NCI-H460 (cell line): ENCODE measurements at places on chromosomes 4 and X.

DNA sequence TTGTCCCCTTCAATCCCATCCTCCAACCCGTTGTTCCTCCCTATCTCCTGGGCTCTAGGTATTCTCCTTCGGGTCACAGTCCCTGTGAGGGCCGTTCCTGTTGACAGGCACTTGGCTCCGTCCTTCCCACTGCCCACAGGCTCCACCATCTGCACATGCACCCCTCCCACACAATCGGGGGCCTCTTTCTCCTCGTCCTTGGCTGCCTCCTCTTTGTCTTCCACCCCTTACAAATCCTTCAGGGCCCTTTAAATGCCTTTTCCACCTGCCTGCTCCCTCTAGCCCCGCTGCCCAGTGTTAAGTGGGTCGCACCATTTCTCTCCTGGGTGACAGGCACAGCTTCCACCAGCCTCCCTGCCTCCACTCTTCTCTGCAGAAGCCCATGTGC lies 2.7 kb upstream of the AVPR2 start:
- DNase-seq: no peak

DNA sequence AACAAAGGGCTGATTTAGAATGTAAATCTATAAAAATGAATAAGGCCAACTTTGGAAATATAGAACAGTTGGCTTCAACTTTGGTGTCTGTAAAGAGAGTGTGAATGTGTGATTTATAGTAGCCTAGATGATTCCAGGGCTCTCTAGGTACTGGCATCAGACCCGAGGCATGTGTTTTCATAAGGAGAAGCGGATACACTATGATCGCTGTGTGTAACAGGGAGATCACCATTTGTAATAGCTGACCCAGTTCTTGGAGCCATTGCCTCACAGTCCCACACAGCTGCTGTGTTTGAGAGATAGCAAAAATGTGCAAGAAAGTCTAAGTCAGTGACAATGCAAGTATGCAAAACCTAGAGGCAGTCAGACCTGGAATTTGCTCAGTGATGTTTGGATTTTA lies 135.1 kb downstream of the REPS2 start:
- no peak for DNase-seq

DNA sequence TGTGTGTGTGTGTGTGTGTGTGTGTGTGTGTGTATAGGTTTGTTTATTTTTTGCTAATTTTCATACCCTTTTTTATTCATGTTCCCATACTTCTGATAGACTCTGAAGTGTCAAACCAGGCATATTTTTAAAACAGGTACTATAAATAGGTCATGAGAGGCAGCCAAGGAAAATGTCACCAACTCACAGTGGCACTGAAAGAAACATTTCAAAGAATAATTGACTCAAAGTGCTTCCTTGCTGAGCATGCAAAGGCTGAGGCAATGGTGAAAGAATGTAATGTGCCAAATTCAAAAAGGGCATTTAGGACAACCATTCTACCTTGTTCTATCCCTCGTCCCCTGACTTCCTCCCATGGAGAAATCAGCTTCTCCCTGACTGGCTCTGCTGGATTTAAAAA lies 95.5 kb downstream of the EIF4E start:
- DNase-seq: no peak

GRCh38 chrX:128807367-128807766 lies 715.9 kb downstream of the SMARCA1 start:
- DNase-seq: no peak

DNA sequence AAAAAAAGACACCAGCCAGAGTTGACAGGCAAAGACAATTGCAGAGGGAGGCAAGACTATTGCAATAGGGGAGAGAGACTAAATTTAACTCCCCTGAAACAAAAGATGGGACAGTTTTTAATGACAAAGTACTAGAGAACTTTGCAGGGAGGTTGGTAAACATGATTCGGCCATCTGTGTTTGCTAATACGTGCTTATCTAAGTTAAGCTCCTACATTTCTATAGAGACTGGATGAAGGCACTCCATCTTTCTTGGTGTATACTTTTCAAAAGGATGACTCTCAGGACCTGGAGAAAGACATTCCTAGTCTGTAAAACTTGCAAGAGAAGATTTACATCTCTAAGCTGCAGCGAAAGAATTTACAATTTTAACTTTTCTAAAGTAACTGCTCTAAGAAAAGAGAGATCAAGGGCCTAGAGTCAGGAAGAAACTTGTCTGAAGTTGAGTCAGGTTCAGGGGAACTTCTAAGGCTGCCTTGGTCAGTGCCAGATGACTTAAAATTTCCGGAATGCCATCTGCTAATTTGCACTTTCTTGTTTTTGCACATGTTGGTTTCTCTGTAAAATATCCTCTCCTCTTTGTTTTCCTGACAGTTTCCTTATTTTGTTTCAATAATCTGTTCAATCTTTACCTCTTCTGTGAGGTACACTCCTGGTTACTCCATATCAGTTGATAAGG lies 10.6 kb downstream of the ADAM29 start:
- DNase-seq: no peak

- DNase-seq: no peak
These were observed 581 bp downstream of the DNAJB14 start for GRCh38 chr4:99945718-99946355.

DNA sequence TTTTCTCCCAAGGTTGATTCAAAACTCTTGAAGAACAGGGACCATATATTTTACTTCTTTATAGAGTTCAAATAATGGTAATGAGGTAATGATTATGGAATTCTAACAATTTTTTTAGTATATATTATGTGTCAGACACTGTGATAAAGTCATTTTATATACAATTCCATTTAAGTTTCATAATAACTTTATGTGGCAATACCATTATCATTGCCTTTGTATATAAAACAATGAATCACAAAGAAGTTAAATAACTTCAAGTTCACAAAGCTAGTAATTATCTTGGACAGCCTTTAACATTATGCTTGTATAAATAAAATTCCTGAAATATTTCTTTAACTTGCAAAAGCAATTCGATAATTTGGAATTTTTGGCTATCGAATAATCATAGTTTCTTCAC lies 20.6 kb downstream of the MAGEC1 start:
- no peak for DNase-seq

DNA sequence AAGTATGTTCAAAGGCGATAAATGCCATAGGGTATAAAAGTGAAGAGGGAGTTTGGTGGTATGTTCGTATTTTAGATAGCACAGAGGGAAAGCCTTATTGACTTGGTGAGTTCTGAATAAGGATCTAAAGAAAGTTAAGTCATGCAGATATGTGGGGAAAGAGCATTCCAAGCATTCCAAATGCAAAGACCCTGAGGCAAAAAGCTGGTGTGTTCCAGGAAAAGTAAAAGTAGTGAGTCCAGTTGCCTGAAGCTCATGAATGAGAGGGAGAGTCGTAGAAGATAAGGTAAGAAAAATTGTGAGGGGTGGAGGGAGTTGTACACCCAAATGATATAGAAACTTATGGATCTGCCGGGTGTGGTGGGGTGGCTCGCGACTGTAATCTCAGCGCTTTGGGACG lies 426.7 kb downstream of the RPA4 start:
- DNase-seq: no peak

DNA sequence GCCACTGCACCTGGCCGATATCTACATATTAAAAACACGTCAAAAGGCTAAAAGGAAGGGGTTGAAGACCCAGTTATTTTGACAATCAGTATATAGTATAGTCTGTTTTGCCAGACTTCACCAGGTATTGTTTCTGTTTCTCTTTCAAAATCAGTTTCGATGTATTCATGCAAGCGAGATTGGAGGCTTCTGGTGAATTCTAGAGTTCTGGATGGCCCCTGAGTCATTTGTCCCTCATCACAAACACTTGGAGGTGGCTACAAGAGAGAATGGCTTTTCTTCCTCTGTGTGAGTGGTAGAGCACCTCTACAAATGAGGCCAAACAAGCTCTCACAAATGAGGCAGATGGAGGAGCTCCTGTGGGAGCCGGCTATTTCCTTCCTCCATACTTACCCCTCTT lies 68.6 kb upstream of the ADGRG2 start:
- no peak for DNase-seq

DNA sequence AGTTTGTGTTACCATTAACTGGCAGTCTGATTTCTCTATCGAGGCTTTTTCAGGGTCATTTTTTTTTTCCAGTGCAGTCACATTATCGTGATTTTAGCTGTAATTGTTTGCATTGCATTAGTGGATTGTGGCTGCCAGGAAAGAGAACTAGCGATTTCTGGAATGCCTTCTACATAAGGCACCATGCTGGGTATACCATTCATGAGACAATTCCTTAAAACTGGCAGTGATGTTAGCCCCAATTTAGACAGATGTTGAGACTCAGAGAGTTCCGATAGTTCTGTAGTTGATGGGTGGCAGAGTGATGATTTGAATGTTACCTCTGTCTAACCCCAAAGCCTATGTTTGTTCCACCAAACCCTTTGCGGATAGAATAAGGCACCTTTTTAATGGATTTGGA lies 175.4 kb upstream of the TENM3 start:
- DNase-seq: no peak

- DNase-seq: no peak
These were observed 29.3 kb upstream of the SCOC start for GRCh38 chr4:140344101-140344500.

- DNase-seq: no peak
These were observed 49.5 kb upstream of the GC start for GRCh38 chr4:71833232-71833900.

- no peak for DNase-seq
These were observed 19.0 kb downstream of the CXCL8 start for GRCh38 chr4:73759357-73759756.

GRCh38 chrX:115889121-115889890 lies 281.2 kb upstream of the AGTR2 start:
- no peak for DNase-seq

DNA sequence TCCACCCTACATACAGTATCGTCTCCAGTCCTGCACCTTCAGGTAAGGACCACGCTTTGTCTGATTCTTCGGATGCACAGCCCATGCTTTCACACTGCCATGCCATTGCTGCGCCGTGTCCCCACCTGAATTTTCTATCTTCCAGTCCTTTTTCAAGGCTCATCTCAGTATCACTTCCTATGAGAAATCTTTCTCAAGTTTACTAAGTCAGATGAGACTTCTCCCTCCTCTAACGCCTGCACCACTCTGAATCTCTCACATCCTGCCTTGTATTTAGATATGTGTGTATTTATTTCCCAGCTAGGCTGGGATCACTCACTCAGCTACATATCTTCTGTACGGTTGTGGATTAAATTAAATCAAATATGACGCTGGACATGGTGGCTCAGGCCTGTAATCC lies 116.8 kb downstream of the SMIM20 start:
- no peak for DNase-seq

GRCh38 chrX:133229361-133229760 lies 11.2 kb upstream of the TFDP3 start:
- no peak for DNase-seq

DNA sequence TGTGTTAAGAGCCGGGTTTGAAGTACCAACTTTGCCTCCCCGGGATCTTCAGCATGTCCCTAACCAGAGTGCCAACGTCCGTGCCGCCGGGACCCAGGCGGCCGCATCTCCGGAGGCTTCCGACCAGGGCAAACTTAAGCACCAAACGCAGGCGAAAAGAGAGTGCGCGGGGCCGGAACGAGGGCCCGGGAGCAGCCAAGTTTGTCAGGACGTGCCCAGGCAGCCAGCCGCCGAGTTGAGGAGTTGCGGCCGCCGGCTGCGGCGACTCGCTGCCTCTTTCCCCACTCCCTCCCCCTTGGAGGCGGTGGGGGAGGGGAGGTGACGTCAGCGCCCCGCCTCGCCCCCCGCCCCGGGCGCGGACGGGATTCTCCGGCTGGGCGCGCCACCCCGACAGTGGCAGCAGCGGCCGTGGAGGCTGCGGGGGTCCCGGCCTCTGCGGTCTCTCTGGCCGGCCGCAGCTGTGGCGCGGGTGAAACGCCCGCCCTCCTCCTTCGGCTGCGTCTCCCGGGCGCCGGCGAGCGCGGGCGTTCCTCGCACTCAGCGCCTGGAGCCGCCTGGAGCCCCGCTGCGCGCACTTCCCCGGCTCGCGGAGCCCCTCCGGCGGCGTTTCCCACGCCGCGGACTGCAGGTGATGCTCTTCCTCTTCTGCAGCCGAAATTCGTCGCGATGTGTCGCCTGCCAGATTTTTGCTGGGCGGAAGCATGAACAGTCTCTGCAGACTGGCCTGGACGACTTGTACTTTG lies 2.9 kb upstream of the FAT1 start:
- peak; percentile 52 for DNase-seq

GRCh38 chr4:22901631-22902030 lies 208.9 kb downstream of the GBA3 start:
- DNase-seq: no peak

- no peak for DNase-seq
These were observed 1771.7 kb upstream of the PCDH7 start for GRCh38 chr4:28948501-28948900.

GRCh38 chr4:159055833-159056232 lies 47.0 kb upstream of the RAPGEF2 start:
- DNase-seq: no peak

DNA sequence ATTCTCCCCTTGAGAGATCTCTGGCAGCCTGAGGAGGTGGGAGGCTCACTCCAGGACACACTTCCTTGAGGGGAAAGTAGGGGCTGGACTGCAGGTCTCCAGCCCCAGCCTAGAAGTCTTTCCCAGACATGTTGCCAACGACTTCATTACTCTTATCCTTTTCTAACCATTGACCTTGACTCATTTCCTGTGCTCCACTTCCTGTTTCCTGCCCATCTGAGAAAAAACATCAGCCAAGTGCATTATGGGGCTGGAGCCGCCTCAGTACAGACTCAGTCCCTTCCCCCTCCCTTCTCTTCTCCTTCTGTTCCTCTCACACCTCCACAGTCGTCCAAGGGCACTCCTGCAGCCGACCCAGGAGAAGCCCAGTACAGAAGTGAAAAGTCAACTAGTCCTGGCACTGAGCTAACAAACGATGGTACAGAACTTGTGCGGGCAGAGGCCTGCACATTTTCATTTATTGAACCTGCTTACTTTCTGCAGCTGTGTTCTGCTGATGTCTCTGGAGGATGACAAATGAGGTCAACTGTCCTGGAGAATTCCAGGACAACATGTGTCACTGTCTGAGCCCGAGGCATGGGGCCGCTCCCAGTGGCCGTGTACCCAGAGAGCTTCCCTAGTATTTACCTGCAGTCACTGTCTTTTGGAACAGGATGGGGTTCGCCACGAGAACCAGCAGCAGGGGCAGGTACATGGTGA lies 20.1 kb downstream of the GPR143 start:
- no peak for DNase-seq

- DNase-seq: peak; percentile 25
These were observed 5.3 kb upstream of the STBD1 start for GRCh38 chr4:76301068-76301774.

DNA sequence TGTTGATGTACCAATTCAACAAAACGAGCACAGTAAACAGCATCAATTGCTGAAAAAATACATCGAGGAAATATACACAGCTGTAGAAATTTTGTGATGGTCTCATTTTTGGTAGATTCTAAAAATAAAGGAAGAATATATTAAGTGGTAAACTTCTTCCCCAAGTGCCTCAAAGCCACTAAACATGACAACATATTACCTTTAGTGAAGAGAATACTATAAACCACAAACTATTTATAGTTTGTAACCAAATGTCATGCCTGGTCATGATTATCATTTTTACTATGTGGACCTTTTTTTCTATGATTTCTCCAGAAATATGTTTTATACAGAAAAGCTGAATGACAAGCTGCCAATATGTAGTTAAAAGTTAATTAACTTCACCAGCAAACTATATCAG lies 106.9 kb downstream of the THOC2 start:
- no peak for DNase-seq
